ENCODE measurements at places on chromosomes 7 and 10. TPM values are rescaled to one million over a fixed set of nuclear protein-coding genes. Genes with fewer than 3 reads are reported as not detected.

HOXA9 gene
- total RNA-seq = not detected

CALCR gene
- not detected for total RNA-seq

GRCh38 chr7:38317515-38317914, 44.1 kb upstream of the TARP start:
- H3K36me3 ChIP-seq = no peaks in the 10 kb centered on the region
- no peak overlapping the region for H3K27ac ChIP-seq
- DNase-seq = no peak
- H3K27me3 ChIP-seq = no peaks in the 10 kb centered on the region
- H3K4me1 ChIP-seq = peaks cover 14% of the 10 kb centered on the region

GRCh38 chr7:50206453-50207250, 97.9 kb upstream of the IKZF1 start:
- DNase-seq = no peak
- no peak overlapping the region for H3K4me3 ChIP-seq
- peaks cover 26% of the 10 kb centered on the region for H3K27me3 ChIP-seq
- no peak overlapping the region for H3K27ac ChIP-seq
- H3K4me1 ChIP-seq = peaks cover 1% of the 10 kb centered on the region

DNA sequence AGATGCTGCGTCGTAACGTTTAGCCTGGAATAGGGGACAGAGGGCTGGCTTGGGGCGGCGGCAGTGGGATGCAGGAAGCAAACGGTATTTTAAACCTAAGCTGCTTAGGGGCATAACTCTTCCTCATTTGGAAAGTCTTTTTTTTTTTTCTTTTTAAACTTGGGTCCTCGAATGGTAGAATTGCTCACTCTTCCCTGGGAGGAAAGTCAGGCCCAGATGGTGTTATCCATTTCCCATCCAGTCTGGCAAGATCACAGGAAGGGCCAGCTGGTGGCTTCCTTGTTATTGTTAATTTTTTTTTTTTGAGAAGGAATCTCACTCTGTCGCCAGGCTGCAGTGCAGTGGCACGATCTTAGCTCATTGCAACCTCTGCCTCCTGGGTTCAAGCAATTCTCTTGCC, 56.6 kb downstream of the TMEM209 start:
- no peaks in the 10 kb centered on the region for H3K36me3 ChIP-seq
- no peak overlapping the region for H3K4me3 ChIP-seq
- no peaks in the 10 kb centered on the region for H3K27me3 ChIP-seq
- peaks cover 15% of the 10 kb centered on the region for H3K4me1 ChIP-seq
- no peak overlapping the region for H3K27ac ChIP-seq

Data from progenitor cell of endocrine pancreas (in vitro differentiated cells).